ENCODE measurements at places on chromosomes 4 and X.

DNA sequence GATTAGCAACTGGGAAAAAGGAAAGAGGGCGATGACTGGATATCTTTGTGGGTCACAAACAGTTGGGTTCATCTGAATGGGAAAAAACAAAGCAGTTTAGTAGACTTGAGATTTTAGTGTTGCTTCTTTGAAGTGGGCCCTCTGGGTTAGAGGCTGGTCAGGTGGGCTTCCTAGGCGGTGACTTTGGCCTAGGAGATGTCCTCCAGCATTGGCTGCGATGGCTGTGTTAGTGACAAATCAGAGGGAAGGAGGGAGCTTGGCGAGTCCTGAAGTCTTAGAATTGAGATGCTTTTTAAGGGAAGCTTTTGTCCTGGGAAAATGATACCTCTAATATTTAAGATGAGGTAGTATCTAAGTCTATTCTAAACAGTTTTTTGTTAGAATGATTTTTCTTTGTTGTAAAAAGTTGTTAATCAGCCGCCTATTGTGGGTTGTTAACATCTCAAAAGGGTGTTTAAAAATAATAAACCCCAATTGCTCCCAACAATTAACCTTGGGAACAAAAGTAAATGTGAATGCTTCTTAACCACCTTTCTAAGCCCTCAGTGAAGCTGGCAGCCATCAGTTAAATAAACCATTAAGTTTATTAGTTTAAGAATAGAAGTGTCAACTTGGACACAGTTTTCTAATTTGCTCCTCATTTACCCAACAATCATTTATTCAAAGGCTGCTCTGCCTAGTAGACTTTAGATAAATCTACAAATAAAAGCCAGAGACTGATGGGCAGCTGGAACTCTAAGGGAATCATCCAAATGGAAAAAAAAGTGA, 31.7 kb downstream of the DLG3 start:
- DNase-seq, result no peak

DNA sequence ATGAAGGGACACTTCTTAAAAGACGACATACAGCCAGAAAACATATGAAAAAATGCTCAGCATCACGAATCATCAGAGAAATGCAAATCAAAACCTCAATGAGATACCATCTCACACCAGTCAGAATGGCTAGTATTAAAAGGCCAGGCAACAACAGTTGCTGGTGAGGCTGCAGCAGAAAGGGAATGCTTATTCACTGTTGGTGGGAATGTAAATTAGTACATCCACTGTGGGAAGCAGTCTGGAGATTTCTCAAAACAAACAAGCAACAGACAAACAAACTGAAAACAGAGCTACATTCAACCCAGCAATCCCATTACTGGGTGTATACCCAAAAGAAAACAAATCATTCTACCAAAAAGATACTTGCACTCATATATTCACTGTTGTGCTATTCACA, 197.9 kb downstream of the EVC2 start:
- no peak for DNase-seq

- DNase-seq, result no peak
Measured at GRCh38 chr4:167233685-167234315, 494 bp downstream of the SPOCK3 start.

DNA sequence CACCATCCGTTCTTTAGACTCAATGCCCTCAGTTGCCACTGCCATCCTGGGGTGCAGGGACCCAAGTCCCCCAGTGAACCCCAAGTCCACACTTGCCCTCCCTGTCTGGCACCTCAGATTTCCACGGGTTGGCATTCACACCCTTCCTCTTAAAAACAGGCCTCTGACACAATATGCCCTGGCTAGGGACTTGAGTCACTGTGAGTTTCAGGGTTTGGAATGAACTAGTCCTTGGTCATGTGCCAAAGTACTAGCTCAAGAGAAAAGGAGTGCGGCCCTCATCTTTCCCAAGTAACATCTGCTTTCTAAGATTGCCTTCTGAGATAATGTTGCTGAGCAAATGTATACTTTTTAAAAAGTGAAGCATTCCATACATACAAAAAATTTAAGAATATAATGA, 134.0 kb downstream of the MID1 start:
- DNase-seq, result no peak

GRCh38 chrX:118181030-118181429, 64.4 kb upstream of the KLHL13 start:
- no peak for DNase-seq

GRCh38 chr4:142818031-142818430, 28.1 kb downstream of the INPP4B start:
- DNase-seq, result no peak

GRCh38 chr4:126856906-126857305, 775.9 kb upstream of the INTU start:
- no peak for DNase-seq

DNA sequence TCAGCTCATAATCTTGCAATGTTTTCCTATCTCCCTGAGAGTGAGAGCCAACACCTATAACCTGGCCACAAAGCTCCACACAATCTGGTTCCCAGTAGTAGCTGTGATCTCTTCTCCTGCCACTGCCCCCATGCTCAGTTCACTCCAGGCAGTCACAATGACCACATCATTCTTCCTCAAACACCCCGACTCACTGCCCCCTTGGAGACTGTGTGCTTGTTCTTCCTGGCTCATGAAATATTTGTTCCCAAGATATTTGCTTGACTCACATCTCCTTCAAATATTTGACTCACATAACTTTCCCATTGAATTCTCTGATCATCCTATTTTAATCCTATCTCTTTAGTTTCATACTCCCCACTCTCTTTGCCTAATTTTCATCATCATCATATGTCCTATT, 173.7 kb downstream of the AREG start:
- no peak for DNase-seq

GRCh38 chr4:83585982-83586508, 50.1 kb downstream of the GPAT3 start:
- DNase-seq, result no peak

GRCh38 chrX:17635231-17635630, 102.1 kb upstream of the SCML1 start:
- DNase-seq, result peak; percentile 78

GRCh38 chr4:75736862-75737261, 12.5 kb downstream of the USO1 start:
- no peak for DNase-seq

- DNase-seq, result no peak
Measured at GRCh38 chr4:190017357-190018200, 9.5 kb downstream of the FRG2 start.

DNA sequence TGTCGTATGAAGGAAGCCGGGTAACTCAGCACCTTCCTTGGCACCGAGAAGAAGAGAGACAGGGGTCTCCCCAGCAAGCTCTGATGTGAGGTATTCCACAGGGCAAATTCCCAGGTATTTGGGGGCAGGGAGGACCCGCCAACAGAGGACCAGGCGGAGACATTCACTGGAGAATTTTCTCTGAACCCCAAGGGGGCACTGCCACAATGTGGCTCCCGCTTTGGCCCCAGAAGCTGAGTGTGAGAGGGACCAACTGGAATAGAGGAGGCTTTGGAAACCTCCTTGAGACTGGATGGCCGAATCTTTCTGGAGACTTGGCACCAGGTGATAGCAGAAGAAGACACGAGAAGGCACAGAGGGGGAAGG, 735 bp upstream of the GABRE start:
- no peak for DNase-seq

- no peak for DNase-seq
Measured at GRCh38 chrX:104318330-104319009, 63.7 kb upstream of the ESX1 start.

DNA sequence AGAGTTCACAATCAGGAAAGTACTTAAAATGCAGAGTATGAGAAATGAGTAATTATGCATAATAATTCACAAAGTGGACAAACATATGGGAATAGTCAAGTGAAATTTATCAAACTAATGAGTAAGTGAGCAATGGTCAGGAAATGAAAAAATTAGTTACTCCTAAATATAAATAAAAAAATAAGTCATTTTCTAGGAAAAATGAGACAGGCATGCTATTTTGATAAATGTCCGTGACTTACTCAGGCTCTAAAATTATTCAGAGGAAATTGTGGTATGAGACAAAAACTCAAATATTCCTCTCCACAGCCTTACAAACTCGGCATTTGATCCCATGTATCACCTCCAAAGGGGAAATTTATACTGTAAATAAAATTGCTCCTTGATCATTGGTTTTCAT, 181.2 kb downstream of the COX18 start:
- DNase-seq, result no peak

GRCh38 chrX:118495958-118496762, 545 bp downstream of the DOCK11 start:
- DNase-seq, result peak; percentile 15

- no peak for DNase-seq
Measured at GRCh38 chr4:7171191-7171900, 21.0 kb upstream of the SORCS2 start.

- DNase-seq, result no peak
Measured at GRCh38 chrX:153854702-153855101, 24.4 kb upstream of the PDZD4 start.
